ENCODE measurements at places on chromosomes 11 and 22. TPM values are rescaled to one million over a fixed set of nuclear protein-coding genes. Genes with fewer than 3 reads are reported as not detected.

DNA sequence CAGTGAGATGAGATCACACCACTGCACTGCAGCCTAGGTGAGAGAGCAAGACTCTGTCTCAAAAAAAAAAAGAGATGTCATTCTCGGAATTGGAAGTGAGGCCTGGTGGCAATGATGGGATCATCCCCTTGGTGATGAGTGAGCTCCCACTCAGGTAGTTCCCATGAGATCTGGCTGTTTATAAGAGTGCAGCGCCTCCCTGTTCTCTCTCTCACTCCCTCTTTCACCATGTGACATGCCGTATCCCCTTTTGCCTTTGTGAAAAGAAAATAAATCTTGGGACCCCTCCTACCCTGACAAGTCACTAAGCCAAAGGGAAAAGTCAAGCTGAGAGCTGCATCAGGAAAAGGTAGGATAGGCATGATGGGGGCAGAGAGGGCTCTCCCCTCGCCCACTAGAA, 28.8 kb downstream of the ZNF70 start:
- no peak for DNase-seq

OR51I1 gene
- not detected for total RNA-seq

GRCh38 chr11:111512296-111513239, at the start of gene BTG4:
BTG4 (minus strand) TSS chr11:111512386; CDS start chr11:111498776, 13,610 bp downstream.
- DNase-seq, result no peak

GAS2 gene
- total RNA-seq, result 29.2 TPM

GRCh38 chr11:72812967-72813739, 1.1 kb upstream of the ATG16L2 start:
- no peak for DNase-seq

IL17REL gene
- total RNA-seq, result not detected

PNPLA2 gene
- total RNA-seq, result 34.0 TPM
